ENCODE measurements at places on chromosomes 12 and 14. TPM values are rescaled to one million over a fixed set of nuclear protein-coding genes. Genes with fewer than 3 reads are reported as not detected.

UBC gene
- total RNA-seq, result 3,029 TPM

FOXM1 gene
- 0.48 TPM for total RNA-seq

RITA1 gene
- total RNA-seq, result 25.4 TPM

UBE2N gene
- total RNA-seq, result 48.4 TPM

KRT75 gene
- 1.1 TPM for total RNA-seq

RAPGEF3 gene
- total RNA-seq, result 8.2 TPM

SMOC1 gene
- total RNA-seq, result 15.8 TPM

CLEC14A gene
- total RNA-seq, result 0.24 TPM

SERPINA5 gene
- total RNA-seq, result not detected

JDP2 gene
- total RNA-seq, result 66.7 TPM

DICER1 gene
- total RNA-seq, result 31.8 TPM

PLA2G1B gene
- total RNA-seq, result not detected
